ENCODE measurements at places on chromosomes 4 and X.

- DNase-seq, result no peak
Observed at GRCh38 chrX:97326456-97326855, 442.7 kb downstream of the RPA4 start.

DNA sequence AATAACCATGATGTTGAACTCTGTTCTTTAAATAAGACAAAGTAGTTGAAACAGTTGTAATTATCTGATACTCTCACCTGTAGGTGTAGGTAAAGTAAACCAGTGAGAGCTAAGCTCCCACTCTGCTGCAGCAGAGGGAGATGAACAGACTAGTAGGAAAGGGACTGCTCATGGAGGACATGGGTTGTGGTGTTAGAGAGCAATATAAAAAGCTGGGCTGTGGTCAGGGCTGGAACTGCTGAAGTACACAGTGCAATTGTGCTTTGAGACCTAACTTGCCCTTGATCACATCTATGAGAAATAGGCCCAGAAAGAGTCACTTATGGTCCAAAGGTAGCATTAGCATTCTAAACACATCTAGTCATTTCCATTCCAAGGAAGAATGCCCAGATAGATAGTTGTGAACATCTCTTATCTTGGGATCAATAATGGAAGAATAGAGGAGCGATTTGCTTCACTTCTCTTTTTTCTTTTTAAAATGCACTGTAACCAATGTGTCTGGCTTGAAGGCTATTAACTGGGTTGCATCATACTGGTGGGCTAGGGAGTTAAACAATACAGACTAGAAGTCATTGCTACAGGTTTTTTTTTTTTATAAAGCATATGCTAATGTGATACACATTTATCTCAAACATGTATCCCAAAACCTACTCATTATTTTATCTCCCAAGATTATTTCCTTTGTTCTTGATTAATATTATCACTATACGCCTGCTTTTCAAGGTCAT is 251.3 kb upstream of the CENPE start:
- no peak for DNase-seq

- no peak for DNase-seq
Observed at GRCh38 chr4:146514651-146515357, 6.9 kb downstream of the SLC10A7 start.

- no peak for DNase-seq
Observed at GRCh38 chr4:105588252-105588651, 35.8 kb downstream of the ARHGEF38 start.

DNA sequence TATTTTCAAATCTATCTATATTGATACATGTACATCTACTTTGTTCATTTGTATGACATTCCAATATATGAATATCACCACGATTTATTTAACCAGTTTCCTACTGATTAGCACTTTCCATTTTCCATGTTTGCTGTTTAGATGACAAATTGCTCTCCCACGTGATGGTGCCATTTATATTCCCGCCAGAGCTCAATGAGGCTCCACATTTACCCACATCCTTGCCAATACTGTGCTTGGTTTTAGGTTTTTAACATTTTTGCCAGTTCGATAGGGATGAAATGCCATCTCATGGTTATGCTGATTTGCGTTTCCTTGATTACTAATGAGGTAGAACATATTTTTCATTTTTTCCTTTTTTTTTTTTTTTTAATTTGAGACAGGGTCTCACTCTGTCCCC is 86.7 kb upstream of the TRIM2 start:
- no peak for DNase-seq

GRCh38 chr4:107863850-107864371 is 39.2 kb downstream of the SGMS2 start:
- no peak for DNase-seq

DNA sequence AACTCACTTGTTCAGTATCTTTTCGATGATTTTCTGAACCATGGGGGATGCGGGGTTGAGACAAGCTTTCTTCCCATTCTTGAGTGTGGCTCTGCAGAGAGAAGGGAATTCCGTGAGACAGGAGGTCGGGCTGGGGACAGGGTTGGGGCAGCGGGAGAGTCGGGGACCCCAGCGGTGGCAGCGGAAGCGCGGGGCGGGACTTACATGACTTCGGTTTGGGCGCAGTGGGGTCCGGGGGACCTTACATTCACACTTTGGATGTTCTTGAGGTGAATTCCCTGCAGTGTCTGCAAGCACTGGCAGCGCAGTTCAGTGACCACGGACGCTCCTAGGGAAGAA is 434 bp downstream of the CXCL3 start:
- no peak for DNase-seq

DNA sequence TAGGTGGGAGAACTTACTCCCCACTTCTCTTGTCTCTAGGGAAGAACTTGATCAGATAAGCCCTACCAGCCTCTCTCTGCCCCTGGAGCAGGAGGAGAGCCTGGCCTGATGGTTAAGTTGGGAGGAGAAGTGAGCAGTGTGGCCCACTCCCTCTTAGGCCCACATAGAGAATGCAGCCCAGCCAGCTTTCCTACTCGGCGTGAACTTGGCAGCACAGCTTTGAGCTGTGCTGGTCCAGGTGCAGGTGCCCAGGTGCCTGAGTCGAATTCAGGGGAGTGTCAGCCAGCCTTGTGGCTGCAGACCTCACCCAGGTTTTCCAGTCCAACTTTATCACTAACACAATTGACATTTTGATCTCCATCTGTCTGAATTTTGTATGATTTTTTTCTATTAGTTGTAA is 77.6 kb upstream of the PAQR3 start:
- DNase-seq, result no peak

GRCh38 chr4:46442963-46443362 is 53.0 kb upstream of the GABRA2 start:
- no peak for DNase-seq

GRCh38 chr4:37452952-37453280 is 208.4 kb downstream of the NWD2 start:
- DNase-seq, result peak; percentile 82

DNA sequence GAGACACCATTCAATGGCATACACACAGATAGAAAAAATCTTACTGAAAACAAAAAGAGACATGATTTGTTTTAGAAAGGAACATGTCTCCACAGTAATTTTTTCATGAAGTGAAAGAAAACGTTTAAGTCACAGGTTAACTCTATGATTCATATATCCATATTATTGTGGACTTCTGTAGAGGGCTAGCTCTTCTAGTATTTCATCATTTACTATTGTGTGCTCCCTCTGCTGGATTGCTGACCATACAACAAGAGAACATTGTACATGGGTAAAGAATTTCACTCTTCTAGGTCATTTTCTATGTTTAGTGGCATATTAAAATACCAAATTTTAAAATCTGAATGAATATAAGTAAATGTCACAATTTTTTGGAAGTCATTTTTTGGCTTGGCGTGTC is 91.8 kb upstream of the POU3F4 start:
- DNase-seq, result no peak

- DNase-seq, result no peak
Observed at GRCh38 chrX:17913801-17914200, 52.7 kb upstream of the RAI2 start.

DNA sequence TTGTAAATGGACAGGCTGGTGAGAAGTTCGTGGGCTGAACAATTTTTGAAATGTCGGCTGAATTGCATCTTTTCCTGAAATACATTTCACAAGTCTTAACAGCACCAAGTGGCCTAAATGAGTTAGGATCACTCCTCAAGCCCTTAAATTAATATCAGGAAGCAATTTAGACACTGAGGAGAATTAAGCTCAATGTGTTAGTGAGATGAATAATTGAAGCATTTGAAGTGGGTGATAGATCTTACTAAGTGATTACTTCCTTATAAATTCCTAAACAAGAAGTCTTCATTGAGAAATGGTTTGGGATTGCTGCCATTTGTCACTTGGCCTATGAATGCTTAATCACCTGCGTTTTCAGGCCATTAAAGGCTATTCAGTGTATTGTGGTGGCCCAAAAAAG is 116.8 kb downstream of the NAA11 start:
- DNase-seq, result no peak

- no peak for DNase-seq
Observed at GRCh38 chrX:120564925-120565324, 4.2 kb upstream of the CUL4B start.

DNA sequence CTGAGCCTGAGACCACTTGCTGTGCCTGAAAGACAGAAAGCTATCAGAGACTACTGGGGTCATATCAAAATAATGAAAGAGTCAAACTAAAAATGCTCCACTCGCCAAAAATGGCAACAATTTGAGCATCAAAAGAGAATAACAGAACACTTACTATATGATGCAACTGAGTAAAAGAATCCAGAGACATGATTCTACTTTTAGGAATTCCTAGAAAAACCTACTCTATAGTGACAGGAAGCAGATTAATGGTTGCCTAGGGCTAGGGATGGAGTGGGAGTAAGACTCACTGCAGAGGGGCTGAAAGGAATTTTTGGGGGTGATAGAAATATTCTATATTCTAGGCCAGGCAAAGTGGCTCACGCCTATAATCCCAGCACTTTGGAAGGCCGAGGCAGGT is 29.4 kb upstream of the SLAIN2 start:
- DNase-seq, result no peak

DNA sequence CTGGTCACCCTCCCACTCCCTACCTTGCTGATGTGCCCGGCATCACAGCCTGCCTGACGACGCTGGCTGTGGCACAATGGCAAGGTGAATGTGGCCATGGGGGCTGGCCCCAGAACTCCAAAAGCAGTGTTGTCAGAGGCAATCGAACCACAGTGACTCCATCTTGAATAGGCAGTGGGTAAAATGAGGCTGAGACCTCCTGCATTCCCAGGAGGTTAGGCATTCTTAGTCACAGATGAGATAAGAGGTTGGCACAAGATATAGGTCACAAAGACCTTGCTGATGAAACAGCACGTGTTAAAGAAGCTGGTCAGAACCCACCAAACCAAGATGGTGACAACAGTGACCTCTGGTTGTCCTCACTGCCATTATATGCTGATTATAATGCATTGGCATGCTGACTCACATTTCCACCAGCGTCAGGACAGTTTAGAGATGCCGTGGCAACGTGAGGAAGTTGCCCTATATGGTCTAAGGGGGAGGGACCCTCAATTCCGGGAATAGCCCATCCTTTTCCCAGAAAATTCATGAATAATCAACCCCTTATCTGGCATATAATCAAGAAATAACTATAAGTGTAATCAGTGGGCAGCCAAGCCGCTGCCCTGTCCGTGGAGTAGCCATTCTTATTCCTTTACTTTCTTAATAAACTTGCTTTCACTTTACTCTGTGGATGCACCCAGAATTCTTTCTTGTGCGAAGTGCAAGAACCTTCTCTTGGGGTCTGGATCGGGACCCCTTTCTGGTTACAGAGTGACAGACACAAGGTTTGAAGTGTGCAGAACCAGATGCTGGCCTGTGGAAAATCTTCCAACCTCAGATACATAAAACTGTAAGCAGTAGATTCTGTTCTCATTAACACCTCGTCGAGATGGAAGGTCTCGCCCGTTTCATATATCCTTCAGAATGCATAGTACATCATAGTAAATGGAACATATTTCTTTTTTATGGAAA is 26.8 kb upstream of the CLDN24 start:
- no peak for DNase-seq

All from NCI-H524 (cell line).